ENCODE measurements at places on chromosomes 3 and 15. TPM values are rescaled to one million over a fixed set of nuclear protein-coding genes. Genes with fewer than 3 reads are reported as not detected.

GRCh38 chr15:55764398-55764797, 21.4 kb upstream of the PRTG start:
- no peak for DNase-seq

GRCh38 chr15:70902107-70902506, 9.5 kb downstream of the LRRC49 start:
- no peak for DNase-seq

GRCh38 chr3:79896086-79896485, 128.3 kb upstream of the ROBO1 start:
- no peak for DNase-seq

DNA sequence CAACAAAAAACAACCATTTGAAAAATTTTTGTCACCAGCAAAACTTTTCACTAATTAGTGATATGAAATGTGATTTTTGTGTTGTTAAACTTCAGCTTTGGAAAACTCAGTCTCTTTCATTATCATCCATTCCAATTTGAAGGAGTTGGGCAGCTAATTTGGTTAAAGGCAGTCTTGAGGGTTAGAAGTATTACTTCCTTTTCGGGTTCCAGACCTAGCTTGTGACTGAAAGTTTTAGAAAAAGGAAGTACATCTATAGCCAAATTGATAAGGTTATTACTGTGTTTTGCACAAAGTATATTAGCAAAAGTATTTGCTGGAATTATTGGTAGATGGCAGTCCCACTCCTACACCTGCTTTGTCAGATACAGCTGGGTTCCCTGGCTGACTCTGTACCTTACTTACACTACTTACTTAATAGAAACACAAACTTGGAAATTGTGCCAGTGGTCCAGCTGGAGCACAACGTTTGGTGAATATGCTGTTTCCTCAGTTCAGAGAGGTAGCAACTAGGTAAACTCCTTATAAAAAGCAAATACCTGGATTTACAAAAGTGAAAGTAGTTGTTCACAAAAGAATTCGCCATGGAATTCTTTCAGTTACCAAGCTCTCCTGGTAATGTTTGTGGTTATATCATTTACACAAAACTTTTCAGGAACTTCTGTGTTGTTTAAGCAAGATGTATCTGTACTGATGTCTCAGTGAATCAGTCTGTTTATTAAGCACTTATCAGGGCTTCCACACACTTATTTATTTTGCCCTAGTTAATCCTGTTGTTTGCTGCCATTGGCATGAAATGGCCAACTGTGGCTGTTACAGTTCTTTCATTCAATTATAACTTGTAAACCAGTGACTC, 31.6 kb downstream of the TIPARP start:
- DNase-seq: no peak

- peak; percentile 59 for DNase-seq
These were observed 18.6 kb upstream of the DNAAF4 start for GRCh38 chr15:55526559-55527036.

DNA sequence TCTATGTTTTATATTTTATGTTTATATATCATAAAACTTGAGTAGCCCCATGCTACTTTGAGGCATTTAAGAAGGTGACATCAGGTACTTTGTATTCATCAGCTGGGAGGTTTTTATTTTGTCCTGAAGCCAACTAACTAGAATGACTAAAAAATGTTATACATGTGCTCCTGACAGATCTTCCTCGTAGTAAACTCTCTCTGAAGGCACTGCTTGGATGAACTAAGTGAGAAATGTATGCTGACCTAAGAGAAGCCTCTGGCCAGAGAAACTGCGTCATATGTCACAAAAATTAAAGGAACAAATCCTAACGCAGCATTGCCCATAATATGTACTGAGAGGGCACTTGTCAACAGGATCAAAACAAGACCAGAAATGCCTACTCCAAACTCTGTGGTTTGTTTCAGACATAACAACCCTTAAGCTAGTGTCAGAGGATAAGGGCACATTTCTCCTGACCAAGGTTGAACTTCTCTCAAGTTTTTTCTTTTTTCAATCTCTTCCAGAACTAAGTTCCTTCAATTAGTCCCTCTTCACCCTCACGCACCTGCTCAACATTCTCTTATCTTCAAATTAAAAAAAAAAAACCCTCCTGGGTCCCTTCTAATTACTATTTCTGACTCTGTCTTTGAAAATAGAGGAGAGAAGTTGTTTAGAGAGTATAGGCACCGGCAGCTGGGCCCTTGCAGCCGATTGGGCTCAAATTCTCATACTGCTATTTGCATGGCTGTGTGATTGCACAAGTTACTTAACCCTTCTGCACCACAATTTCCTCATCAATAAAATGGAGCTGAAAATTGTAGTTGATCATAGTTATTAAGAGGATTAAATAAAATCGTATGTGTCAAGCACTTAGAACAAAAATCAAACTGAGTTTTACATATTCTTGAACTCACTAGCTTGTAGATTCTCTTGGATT, 159.0 kb downstream of the FRMD5 start:
- no peak for DNase-seq

GRCh38 chr3:43405888-43406642, 119.7 kb downstream of the SNRK start:
- no peak for DNase-seq

DNA sequence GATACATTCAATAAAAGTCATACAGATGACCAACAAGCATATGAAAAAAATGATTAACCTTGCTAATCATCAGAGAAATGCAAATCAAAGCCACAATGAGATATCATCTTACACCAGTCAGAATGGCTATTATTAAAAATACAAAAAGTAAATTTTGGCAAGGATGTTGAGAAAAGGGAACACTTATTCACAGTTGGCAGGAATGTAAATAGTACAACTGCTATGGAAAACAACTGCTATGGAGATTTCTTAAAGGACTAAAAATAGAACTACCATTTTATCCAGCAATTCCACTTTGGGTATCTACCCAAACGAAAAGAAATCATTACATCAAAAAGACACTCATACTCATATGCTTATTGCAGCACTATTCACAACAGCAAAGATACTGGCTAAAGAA, 1121.8 kb downstream of the TBL1XR1 start:
- DNase-seq: no peak

GRCh38 chr15:80727596-80727995, 32.5 kb downstream of the ABHD17C start:
- no peak for DNase-seq

- DNase-seq: no peak
These were observed 63.7 kb downstream of the PRICKLE2 start for GRCh38 chr3:64161481-64161952.

DNA sequence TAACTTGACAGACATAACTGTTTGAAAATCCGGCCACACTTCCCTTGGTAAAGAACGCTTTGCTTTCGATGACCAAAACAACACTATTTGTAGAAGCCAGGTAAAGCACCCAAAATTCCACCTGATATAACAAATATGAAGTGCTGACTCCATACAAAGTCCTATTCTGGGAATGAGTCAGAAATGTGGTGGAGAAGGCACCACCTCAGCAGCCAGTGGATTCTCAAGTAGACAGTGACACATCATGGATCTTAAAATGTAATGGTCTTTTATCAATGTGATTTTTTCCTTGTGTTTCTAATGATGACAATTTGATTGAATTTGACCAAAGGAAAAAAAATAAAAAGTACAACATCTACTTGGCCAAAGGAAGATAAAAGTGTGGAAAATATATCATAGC, 135.0 kb upstream of the WNT5A start:
- no peak for DNase-seq

DNA sequence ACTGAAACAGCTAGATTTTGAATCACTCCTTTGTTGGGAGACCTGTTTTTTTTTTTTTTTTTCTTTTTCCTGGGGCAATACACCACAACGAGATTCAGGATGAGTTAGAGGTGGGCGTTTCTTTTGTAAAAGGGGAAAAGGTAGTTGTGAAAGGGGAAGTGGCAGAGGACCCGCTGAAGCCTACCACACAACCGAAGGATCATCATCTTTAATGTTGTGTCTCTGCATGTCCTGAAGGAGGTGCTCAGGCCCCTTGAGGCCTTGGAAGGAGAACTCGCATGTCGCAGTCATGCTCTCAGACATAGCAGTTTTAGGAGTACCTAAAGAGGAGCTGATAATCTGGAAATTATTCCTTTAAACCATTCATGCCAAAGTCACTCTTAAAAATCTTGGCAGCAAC, 137.9 kb upstream of the LRIG1 start:
- DNase-seq: no peak

DNA sequence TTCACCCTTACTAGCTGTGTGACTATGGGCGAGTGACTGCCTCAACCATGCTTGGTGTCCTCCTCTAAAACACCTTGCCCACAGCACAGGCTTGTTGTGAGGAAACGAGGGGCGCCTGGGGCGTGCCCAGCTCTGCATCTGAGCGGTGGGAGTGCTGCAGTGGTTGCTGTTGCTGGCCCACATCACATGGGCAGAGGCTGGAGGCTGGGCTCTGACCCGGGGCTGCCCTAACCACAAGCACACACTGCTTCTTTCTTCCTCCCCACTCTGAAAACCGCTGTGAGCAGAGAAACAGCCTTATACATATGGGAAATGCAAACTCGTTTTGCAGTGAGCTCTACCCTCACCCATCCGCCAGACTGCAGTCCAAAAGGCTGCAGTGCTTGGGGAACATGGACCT, 74.8 kb upstream of the RPL32 start:
- DNase-seq: no peak

DNA sequence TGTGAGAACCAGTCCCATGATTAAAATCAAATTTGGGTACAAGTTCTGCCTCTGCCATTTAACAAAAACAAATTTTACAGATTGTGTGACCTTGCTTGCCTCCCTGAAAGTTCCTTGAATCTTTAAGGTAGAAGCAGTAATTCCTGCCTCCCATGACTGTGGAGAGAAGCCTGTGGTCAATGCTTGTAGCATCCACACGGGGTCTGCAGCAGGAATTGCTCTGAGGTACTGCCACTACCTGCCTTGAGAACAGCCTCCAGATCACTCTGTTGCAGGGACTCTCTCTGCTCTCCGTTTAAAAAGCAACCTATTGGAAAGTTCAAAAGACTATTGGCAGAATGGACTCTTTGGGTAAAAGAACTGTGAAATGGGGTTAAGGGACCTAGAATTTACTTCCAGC, 75.9 kb downstream of the SST start:
- no peak for DNase-seq

DNA sequence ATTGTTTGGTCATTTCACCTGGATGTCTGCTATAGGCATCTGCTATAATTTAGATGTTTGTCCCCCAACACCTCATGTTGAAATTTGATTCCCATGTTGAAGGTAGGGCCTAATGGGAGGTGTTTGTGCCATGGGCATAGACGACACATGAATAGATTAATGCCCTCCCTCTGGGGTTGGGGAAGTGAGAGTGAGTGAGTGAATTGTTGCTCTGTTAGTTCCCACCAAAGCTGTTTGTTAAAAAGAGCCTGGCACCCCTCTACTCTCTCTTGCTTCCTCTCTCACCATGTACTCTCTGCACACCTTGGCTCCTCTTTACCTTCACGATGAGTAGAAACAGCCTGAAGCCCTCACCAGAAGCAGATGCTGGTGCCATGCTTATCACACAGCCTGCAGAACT, 23.9 kb upstream of the SORD start:
- DNase-seq: no peak

DNA sequence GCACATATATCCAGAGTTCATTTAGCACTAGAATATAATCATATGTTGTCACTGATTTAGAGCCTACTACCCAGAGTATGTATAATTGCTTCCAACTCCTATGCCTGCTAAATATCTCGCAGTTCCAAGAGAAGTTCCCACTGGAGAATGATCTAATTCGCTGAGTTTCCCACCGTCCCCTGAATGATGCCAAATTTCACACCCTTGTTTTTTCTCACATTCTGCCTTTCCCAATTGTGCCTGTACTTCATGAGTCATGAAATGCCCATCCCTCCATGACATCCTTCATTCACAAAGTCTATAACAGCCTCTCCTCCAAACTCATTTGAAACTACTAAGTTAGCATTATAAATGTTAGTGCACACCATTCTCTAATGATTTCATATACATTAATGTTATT, 177.2 kb downstream of the CBLB start:
- no peak for DNase-seq

DNA sequence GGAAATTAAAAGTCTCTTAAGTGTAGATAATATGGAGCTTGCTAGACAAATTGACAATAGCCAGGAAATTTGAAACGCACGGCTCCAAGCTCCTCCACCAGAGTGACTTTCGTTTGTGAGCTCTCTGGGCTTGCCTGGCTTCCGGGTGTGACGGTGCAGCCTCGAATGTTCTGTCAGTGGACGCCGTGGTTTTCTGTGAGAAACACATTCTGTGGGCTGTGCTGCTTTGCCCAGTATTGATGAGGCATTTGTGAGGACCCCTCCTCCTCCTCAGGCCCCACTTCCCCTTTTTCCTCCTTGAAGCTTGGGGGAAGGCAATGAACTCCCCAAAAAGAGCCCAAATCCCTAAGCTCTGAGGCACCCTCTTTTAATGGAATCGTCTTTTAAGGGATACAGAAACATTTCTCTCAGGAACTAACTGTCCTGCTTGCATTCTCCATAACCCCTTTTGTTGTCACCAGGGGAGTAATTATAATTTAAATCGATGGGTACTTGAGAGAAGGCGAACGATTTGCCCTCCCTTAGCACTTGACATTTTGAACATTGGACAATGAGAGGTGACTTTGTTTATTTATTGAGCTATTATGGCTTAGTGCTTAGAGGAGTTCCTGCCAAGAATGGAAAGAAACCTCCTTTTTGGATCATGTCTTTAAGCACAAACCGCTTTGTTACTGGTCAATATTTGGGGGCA, 40.8 kb downstream of the POLR2M start:
- peak; percentile 57 for DNase-seq

The CLDN11 gene
- total RNA-seq: 11.9 TPM

The CASR gene
- total RNA-seq: not detected

The MITF gene
- total RNA-seq: 28.4 TPM

The GNAT1 gene
- not detected for total RNA-seq

The FBXL2 gene
- total RNA-seq: 21.9 TPM

The MESP1 gene
- 0.63 TPM for total RNA-seq

The SETD2 gene
- total RNA-seq: 62.5 TPM

The SLC24A5 gene
- not detected for total RNA-seq

The RNU5B-1 gene
- 40.6 TPM for total RNA-seq

The HYAL1 gene
- 6.9 TPM for total RNA-seq
